ENCODE measurements at places on chromosomes 4 and X.

DNA sequence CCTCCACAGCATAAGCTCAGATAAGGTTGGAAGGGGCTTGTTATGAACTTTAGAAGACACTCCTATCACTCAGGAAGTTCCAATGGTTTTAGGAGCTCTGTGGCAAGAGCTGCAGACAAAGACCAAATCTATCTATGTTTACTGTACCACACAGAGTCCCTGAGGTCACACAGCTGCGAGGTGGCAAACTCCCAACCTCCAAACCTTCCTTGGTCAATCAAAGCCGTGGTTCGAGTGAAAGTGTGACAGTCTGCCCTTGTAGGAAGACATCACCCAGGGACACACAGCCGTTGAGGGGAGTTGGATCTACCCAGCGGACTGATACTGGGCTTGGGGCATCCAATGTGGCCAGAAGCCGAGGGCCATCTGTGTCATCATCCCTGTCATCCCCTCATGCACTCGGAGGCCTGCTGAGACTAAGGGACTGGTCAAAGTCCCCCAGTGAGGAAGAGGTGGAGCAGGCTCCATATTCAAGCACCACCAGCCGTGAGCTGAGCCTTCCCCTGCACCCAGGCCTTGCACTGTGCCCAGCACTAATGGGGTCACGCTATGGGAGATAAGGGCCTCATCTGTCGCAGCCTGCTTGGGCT is 26.8 kb downstream of the MAN2B2 start:
- no peak for DNase-seq

GRCh38 chr4:38605753-38606586 is 58.0 kb upstream of the KLF3 start:
- no peak for DNase-seq

DNA sequence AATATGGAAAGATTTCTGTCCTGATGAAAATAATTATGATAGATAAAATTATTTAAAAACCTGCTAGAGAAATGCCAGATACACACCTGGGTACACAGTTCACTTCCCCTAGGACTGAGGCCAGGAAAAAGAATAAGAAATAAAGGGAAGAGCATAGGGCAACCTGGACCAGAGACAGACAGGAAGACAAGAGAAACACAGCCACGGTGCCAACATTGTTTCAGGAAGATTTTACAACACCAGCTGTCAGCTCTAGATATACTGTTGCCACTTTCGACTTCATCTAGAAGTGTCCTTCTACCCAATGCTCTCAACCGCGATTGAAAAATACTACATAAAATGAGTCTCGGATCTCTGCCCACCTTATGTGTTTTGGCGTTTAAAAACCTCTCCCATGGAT is 128.5 kb downstream of the MAML3 start:
- DNase-seq = no peak

- no peak for DNase-seq
These were observed 406.5 kb downstream of the RPA4 start for GRCh38 chrX:97290199-97290598.

- DNase-seq = no peak
These were observed 85.5 kb downstream of the PSAPL1 start for GRCh38 chr4:7348946-7349900.

- DNase-seq = no peak
These were observed 643 bp downstream of the SRP72 start for GRCh38 chr4:56468097-56468422.

DNA sequence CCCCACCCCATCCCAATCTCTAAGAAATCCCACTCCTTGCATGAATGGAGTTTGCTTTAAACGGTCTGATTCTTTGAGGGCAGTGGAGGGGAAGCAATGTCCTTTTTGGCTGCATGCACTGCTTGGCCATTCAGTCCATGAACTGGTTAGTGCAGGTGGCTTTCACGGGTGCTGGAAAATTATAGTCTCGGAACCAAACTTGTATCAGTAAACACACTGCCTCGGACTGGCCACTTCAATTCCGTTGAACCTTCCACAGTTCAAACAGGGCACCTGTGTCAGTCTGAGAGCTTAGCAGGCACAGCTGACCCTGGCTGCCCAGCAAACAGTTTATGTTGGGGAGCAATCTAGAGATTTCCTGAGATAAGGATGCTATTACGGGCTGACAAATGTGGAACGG is 255.6 kb downstream of the DHX15 start:
- DNase-seq = no peak

- DNase-seq = no peak
These were observed 180.3 kb upstream of the MXRA5 start for GRCh38 chrX:3526731-3527130.

DNA sequence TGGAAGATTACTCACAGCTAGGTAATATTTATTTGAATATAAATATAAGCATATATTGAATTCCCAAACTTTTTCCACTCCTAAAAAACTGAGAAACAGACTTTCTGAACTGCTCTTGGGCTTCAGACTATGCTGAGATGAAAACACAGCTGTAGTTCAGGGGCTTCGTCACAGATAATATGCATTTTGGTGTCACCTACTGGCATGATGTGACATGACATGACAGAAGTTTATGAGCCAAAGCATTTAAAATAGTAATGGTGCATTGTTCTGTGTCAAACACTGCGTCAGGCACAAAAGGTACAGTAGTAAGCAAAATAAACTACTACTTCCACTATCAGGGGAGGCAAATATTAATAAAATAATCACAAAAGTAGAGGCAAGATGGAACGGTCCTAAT is 171.3 kb downstream of the BTC start:
- DNase-seq = no peak

DNA sequence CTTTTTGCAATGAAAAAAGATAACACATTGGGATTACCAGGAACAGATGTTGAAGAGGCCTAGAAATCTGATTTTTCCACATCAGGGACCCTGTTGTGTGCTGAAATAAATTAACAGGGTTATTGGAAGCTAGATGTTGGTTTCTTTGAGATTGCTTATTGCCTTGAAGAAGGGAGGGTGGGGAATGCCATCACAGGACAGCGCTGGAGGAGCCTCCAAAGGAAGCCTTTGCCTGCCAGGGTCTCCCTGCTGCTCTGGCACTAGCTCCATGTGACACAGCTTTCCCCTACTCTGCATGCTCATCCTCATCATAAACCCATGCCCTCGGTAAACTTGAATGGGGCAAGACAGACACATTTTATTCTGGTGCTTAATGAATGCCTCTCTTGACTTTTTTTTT is 76.1 kb downstream of the MID1IP1 start:
- no peak for DNase-seq

DNA sequence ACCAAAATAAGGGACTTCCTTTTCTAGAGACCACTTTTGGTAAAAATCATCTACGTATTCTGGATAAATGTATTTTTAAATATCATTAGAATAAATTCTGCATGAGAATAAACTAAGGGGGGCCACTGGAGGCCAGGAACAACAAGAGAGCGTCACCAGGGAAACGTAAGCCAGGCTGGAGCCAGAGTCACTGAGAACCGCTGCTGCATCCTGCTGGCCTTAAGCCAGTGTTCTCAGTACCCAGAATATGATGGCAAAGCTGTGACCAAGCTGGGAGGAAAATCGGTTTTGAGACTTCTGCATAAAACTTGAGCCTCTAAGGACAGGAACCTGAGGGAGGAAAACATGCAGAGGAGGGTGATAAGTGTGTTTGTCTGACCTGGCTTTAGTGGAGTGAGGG is 63.0 kb upstream of the FAM9A start:
- DNase-seq = no peak

DNA sequence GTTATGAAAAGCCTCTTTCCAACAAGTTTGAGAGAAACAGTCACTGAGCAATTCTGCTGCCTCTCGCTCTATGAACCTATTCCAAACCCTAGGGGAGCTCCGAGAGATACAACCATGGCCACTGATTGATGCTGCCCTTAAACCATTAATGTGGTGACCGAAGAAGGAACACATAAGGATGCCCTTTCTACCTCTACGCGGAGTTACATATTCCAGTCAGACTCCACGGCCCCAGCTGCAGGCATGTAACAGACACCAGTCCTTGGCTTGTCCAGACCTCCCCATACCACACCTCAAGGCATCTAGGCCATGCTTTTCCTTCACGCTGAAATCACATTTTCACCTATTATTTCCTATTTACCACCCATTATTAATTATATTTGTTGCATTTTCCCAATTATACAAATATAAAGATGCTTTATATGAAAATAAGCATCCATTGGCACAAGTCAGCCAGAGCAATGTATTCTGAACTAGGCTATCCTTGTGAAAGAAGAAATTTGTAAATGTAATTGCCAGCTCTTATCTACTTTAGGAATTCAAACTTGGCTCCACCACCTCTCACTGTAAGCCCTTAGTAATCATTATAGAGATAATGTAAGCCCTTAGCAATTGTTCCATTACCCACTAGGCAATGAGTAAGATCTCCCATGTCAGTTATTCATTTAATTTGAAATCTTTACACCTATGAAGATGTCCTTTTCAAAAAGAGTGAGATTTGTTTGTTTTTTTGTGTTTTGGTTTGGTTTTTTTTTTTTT is 338.4 kb downstream of the NR3C2 start:
- DNase-seq = no peak

- DNase-seq = peak; percentile 58
These were observed 1.6 kb upstream of the LNX1 start for GRCh38 chr4:53592686-53593501.

DNA sequence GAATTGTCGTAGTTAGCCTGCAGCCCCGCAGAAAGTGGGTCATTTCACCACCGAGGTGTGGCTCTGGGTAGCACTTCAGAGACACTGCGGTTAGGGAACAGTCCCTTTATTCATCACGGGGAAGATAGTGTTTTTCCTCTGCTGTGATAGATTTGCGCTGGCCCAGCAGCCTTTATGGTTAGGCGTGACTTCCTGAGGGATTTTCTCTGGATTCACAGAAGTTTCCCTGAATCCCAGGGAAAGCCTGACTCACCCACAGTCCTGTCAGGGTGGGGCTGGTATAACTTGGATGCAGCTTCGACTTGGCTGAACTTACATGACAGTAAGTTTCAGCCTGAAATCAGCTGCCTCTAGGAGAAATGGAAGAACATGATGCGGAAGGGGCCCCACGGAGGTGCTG is 196.3 kb upstream of the HHIP start:
- DNase-seq = peak; percentile 48

DNA sequence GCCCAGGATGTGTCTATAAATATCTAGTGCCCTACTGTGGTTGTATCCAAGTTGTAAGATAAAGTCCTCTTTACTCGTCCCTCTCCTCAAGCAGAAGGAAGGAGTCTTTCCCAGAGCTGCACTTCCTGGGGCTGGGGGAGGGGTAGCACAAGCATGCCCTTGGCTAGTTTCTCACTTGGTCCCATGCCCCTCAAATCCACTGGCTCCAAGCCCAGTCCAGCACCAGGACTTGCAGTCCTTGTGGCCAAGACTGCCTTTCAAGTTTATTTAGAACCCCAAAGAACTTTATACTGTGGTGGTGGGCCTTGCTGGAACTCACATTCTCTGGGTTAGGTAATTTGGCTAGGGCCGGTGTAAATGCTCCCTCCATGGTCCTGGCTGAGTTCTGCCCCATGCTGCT is 43.2 kb upstream of the SLC10A4 start:
- no peak for DNase-seq

DNA sequence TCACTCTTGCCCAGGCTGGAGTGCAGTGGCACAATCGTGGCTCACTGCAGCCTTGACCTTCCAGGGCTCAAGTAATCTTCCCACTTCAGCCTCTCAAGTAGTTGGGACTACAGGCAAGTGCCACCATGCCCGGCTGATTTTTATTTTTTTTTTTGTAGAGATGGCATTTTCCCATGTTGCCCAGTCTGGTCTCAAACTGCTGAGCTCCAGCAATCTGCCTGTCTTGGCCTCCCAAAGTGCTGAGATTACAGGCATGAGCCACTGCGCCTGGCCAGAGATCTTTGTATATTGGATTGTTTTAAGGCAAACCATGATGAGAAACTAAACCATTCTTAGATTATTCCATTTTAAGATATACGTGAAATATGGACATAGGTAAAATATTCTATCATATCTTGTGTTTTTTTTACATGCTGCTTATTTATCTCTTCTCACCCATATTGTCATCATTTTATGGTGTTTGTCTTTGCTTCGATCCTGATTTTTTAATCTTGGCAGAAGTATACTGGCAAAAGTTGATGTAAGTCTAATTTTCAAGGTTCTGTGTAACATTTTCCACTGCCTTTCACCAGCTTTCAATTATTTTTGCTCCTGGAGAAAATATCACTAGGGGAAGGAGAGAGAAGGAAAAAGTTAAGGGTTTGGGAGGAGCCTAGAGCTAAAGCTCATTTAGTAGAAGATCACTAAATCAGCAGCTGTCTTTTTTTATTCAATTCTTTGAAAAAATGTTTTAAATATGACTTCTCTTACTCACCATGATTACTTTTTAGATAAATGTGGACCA is 27.8 kb downstream of the PDLIM5 start:
- DNase-seq = no peak

GRCh38 chrX:9874483-9874882 is 88.3 kb downstream of the SHROOM2 start:
- DNase-seq = no peak

- peak; percentile 45 for DNase-seq
These were observed 6.8 kb upstream of the SLC25A6 start for GRCh38 chrX:1398431-1399340.

DNA sequence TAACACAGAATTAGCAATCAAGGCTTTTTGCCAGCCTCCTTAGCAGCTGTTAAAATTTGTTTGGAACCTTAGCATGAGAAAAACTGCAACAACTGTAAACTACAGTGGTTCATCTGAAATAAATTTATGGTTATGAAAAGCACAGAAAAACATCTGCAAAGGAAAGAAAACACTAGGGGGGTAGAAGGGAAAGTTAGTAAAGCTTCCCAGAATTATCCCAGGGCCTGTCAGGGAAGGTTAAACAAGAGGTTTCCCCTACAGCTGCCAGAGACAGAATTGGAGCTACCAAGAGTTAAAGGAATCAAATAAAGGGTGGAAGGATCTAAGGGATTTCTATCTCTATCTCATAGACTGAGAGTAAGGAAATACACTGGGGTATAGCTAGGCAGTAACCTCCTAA is 234.7 kb upstream of the DIAPH2 start:
- DNase-seq = no peak

- DNase-seq = no peak
These were observed 64.4 kb downstream of the SHROOM3 start for GRCh38 chr4:76499461-76499860.

GRCh38 chr4:187500796-187501195 is 494.8 kb upstream of the ZFP42 start:
- no peak for DNase-seq
